ENCODE measurements at places on chromosomes 13 and 19.

- DNase-seq: no peak
Measured at GRCh38 chr19:1214862-1215731, 9.5 kb downstream of the STK11 start.

DNA sequence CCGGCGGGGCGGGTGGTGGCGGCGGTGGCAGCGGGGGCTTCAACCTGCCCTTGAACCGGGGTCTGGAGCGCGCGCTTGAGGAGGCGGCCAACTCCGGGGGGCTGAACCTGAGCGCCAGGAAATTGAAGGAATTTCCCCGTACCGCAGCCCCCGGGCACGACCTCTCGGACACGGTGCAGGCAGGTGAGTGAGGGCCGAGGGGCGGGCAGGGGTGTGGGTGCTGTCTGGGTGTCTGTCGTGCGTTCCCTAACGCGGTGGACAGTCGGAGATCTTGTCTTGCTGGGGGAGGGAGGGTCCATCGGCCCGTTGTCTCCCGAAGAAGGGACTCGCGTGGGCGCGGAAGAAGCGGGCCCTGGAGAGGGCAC, 533 bp downstream of the LRCH1 start:
- peak; percentile 14 for DNase-seq

DNA sequence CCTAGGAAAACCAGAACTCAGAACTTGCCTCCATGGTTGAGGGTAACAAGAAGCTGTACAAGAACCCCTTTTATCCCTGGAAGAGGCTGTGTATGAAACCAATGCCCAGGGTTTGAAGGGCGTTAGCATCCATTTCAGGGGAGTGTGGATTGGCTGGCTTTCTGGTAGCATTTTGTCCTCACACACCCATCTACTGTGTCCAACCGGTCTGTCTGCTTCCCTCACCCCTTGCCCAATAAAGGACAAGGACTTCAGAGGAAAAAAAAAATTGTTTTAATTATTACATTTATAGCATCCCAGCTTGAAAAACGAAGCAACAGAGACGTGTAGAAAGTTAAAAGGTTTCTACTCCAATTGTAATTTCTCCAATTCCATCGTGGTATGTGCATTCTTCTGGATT, 2.7 kb upstream of the CYP4F8 start:
- DNase-seq: no peak

GRCh38 chr13:93882086-93882651, 597.3 kb downstream of the DCT start:
- no peak for DNase-seq

DNA sequence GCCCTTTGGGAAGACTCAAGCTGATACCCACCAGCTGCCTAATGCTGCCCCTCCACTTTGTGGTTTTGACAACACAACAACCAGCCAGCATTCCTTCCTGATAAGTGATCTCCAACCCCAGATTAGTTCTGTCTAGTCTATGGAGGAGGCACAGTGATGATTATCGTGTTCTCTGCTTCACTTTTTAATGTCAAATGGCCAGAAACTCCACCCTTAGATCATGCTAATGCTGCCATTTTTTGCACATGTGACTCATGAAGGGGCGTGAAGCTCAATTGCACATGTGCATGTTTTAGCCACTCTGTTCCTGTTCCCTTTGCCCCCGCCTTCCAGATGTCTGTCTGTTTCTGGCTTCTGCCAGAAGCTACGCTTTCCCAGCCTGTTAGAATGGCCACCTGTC, 199.8 kb downstream of the COG6 start:
- no peak for DNase-seq

DNA sequence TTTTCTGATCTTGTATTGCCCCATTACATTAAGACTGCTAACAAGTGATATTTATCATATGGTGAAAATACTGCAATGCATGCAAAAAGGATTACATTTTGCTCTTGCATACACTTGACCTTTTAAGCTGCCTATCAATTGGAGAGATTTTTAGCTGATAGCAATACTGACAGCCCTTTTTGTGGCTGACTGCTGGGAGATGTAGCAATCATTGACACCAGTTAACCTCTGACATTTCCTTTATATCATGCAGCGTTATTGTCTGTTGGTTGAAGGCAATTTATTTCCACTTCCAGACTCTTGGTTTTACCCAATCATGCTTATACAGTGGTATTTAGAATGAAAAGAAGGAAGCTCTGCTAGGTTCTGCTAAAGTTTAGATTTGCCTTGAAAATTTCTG, 364.0 kb downstream of the LMO7 start:
- no peak for DNase-seq

DNA sequence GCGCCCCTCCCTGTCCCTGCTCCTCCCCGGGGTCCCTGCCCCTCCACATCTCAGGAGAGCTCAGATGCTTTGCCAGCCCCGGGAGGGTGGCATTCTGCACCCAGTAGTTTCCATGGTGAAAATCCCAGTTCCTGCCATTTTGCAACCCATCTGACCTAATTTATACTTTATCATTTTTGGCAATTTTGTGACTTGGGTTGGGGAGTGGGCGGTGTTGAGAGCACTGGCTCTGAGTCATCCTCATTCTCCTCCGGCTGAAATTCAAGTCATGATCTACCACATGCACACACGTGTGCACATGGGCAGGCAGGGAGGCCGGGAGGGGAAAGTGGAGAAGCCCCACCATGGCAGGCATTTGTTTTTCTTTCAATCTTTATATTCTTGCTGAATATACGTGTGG, 208.6 kb downstream of the URI1 start:
- no peak for DNase-seq

GRCh38 chr13:73943137-73943964, 190.9 kb downstream of the KLF12 start:
- no peak for DNase-seq

DNA sequence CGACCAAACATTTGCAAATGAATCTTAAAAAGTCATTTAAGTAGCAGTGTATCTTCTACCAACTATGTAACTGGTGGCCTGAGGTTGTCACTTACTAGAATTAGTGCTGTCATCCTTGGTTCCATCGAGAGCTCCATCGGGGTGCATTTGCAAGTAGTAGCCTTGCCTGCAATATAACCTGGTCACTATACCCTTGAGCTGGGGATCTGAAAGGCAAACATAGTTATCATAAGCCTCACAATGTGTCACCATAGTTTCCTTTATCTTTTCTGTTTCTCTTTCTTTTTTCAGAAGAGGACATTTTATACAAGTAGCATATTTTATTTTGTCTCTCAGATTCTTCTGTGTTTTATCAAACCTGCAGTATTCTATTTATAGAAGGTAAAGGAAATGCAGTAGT, 422.6 kb downstream of the ITGBL1 start:
- no peak for DNase-seq

DNA sequence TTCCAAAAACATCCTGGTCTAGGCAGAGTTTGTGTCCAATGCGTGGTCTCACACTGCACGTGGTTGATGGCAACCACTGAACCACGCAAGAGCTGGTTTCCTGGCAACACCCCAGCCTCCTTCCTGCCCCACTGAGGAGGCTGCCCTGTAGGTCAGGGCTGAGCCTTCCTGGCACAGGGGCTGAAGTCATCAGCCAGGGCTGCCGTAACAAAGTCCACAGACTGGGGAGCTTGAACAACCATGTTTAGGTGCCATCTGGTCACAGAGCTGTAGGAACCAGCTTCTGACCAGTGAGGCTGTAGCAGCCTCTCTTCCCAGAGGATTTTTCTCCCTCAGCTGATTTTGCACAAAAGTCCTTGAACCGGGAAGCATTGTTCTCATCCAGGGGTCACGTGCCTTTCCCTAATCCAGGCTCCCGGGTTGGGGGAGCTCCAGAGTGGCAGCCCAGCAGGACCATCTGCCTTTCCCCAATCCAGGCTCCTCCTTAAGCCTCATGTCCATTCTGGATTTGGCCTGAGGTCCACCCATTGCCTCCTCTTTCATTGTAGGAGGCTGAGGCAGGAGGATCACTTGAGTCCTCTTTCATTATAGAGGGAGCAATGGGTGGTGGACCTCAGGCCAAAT, 53.9 kb downstream of the CHST8 start:
- DNase-seq: no peak

DNA sequence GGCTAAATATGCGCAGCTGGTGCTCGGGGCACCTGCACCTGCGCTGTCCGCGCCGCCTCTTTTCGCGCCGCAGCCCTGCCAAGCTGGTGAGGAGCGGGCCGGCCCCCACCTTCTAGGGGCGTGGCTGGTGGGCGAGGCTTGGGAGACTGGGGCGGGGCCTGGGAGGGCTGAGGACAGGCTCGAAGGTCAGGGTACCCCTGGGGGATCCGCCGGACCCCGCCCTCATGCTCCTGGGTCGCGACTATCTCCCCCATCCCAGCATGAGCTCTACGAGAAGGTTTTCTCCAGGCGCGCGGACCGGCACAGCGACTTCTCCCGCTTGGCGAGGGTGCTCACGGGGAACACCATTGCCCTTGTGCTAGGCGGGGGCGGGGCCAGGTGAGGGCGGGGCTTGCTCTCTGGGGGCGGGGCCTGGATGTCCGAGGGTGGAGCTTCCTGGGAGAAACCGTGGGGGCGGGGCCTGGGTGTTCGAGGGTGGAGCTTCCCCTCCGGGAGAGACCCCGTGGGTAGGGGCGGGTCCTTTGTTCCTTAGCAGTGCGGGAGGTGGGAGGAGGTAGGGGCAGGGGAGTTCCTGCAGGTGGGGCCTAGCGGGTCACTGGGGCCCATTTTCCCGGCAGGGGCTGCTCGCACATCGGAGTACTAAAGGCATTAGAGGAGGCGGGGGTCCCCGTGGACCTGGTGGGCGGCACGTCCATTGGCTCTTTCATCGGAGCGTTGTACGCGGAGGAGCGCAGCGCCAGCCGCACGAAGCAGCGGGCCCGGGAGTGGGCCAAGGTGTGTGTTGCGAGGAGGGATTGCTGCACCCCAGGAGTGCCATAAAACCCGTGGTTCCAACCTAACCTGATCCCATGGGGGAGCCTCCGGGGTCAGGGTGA, 19.7 kb downstream of the PNPLA6 start:
- DNase-seq: no peak

- no peak for DNase-seq
Measured at GRCh38 chr13:32409561-32410421, 18.1 kb downstream of the N4BP2L1 start.

DNA sequence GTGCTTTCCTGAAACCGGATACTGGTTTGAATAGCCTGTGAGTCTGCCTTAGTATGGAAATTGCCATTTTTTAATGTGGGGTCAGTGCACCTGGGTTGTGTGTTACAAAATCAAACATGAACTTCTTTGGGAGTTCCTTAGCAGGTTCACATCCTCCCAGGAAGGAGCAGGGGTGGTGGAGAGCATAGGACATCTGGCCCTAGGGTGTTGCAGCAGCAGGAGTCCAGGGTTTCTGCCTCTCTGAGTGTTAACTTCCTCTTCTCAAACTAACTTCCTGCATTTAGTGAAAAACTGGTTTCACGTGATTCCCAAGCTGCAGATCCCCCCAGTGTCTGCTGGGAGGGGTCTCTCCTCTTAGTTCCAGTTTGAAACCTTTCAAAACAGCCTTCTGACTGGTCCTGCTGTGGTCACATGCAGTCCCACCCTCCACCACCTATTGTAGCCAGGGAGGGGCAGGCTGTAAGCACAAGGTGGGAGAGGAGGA, 7.2 kb downstream of the RNASEH2B start:
- DNase-seq: no peak

DNA sequence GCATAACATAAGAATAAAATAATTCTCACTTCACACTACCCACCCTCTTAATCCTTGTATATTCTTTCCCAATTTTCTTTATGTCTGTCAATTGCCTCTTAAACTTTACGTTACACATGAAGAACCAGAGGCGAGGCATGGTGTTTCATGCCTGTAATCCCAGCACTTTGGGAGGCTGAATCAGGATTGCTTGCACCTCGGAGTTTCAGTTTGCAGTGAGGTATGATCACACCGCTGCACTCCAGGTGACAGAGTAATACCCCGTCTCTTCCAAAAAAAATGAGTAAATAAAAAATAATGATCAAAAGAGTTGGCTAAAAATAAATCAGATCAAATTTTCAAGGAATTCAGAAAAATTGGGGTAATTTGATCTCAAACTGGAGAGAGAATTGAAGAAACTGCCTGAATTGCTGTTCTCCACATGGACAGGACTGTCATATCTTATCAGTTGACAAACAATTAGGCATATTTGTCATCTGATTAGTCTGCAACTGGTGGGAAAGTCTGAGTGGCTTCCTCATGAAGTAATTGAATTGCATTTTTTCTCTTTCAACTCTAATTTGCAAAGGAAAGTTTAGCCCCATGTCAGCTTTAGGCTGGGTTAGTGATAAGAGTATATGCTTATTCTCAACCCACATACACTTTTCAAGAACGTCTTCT, 302.9 kb downstream of the ITGBL1 start:
- no peak for DNase-seq

DNA sequence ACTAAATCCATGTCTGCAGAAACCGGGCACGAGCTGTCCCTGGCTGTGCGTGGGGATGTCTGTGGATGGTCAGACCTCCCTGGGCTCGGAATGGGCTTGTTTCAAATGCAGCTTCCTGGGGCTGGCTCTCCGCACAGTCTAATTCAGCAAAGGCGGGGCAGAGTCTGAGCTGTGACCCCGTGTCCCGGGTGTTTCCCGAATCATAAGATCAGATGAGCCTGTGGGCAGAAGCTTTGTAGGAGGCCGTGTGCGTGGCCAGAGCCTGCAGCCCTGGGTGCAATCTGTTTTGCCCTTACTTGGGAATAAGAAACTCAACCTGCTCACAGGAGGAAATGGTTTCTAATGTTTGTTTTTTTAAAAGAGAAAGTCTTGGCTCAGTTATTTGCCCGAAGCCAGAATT, 13.9 kb upstream of the GNA11 start:
- DNase-seq: no peak

DNA sequence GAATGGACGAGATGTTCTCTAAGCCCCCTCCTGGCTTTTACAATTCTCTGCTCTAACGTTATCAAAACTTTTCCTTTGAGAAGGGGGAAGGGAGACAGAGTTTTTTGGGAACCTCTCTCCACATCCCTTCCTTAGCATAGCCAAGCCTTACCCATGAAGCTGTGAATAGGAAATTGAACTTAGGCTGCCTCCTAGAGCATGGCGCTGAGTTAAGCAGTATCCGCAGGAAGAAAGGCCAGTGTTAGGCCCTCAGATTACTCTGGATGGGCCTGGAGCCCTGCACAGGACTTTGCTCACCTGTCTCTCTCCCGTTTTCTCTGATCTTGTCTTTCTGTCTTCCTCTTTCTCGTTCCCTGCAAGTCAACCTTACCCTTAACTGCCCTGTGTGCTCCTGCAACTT, 39.6 kb downstream of the CYP2B6 start:
- no peak for DNase-seq

- DNase-seq: no peak
Measured at GRCh38 chr13:105334211-105334610, 1201.3 kb downstream of the EFNB2 start.

GRCh38 chr13:40518481-40518882, 148.0 kb downstream of the FOXO1 start:
- no peak for DNase-seq

Measured in progenitor cell of endocrine pancreas (in vitro differentiated cells).